ENCODE measurements at places on chromosomes 5 and 9.

- no peak for DNase-seq
These were observed 460 bp downstream of the DMRTA1 start for GRCh38 chr9:22446950-22447617.

DNA sequence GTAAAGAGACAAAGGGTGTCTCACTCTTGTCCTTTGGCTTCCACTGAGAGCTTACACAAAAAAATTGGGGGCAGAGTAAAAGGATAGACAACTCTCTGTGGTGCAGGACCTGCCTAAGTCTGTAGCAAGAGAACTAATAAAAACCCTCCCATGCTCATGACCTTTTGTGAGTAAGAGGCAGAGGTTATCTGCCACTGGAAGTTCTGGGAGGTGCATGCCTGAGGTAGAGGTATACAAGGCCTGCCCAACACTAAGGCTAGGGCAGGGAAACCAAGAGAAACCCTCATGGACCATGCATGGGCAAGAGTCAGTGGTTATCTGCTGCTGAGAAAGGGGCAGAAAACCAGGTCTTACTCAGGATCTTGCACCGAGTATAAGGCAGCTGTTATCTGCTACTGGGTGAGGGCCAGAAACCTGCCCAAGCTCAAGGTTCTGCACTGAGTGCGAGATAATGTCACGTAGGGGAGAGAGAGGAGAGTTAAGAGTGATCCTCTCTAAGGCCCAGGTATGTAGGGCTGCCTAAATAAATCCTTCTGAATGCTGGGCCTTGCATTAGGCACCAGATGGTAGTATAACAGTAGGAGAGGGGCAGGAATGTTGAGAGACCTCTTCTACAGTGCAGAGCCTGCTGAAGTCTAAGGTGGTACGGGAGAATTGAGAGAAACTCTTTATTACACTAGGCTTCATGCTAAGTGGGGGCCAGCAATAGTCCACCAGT lies 143.4 kb downstream of the MACROH2A1 start:
- DNase-seq: no peak

GRCh38 chr5:33816791-33817190 lies 75.0 kb downstream of the ADAMTS12 start:
- no peak for DNase-seq

DNA sequence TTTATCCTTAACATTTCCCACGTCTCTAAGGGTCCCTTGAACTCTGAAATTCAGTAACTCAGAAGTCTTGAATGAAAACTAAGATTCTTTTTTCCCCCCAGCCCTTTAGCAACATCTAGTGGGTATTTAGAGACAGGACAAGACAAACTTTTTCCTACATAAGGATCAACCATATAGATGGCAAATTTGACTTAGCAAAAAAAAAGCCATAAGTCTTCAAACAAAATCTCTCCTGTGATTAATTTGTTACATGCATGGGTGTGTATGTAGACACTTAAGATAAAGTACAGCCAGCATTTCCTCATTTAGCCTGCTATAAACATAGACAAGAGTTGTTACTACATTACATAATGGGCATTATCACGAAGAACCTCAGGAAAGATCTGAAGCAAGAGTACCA lies 29.1 kb upstream of the ANKRD31 start:
- DNase-seq: peak; percentile 55

GRCh38 chr5:16364910-16365309 lies 100.7 kb downstream of the ZNF622 start:
- no peak for DNase-seq

GRCh38 chr5:67244345-67244793 lies 47.8 kb upstream of the CD180 start:
- DNase-seq: no peak

DNA sequence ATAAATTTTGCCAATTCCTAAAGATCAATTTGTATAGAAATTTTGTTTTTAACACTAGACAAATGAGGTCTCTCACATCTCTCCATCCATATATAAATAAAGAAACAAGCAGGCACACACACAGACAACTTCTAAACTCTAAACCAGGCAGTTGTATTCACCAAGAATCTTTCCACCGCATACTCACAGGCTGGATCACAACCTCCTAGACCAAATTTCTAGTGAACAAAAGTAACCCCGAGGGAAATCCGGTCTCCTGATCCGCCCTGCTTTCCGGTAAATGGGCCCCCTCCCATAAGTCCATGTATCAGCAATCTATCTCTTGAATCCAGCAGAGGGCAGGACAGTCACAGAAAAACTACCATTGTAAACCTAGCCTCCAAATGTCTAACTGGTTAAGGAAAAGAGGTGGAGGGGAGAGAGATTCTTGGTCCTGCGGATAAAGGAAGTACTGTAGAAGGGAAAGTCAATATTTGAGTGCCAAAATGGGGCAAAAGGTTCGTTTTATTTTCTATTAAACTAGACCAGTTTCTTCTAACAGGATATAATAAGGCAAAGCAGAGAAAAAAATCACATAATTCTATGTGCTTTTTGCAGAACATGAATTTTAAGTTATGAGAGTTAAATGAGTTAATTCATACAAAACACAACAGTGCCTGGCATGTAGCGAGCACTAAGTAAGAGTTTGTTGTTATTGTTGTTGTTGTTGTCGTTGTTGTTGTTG lies 4.8 kb upstream of the SMU1 start:
- DNase-seq: peak; percentile 91

DNA sequence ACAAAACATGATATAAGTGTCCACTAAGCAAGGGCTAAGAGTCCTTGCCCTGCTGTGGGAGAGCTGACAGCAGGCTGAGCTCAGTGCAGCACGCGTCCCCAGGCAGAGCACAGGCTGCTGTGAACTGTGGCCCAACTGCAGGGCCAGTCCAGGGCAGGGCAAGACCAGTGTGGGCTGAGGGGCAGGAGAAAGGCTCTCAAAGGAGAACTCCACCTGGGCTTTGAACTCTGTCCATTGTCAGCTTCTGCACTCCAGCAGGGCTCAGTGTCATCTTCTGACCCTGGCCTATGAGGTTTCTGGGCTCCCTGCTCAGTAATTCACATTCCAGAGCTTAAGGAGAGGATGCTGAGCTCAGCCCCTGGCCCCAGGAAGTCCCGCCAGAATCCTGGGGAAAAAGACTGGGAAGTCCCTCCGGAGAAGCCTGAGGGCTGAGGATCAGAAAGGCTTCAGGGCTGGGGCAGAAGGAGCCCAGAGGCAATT lies 37.4 kb downstream of the LHFPL2 start:
- no peak for DNase-seq

GRCh38 chr5:140806834-140807775 lies at the start of gene PCDHA4:
TSS of gene PCDHA4 (plus strand) at chr5:140807068.
- no peak for DNase-seq

DNA sequence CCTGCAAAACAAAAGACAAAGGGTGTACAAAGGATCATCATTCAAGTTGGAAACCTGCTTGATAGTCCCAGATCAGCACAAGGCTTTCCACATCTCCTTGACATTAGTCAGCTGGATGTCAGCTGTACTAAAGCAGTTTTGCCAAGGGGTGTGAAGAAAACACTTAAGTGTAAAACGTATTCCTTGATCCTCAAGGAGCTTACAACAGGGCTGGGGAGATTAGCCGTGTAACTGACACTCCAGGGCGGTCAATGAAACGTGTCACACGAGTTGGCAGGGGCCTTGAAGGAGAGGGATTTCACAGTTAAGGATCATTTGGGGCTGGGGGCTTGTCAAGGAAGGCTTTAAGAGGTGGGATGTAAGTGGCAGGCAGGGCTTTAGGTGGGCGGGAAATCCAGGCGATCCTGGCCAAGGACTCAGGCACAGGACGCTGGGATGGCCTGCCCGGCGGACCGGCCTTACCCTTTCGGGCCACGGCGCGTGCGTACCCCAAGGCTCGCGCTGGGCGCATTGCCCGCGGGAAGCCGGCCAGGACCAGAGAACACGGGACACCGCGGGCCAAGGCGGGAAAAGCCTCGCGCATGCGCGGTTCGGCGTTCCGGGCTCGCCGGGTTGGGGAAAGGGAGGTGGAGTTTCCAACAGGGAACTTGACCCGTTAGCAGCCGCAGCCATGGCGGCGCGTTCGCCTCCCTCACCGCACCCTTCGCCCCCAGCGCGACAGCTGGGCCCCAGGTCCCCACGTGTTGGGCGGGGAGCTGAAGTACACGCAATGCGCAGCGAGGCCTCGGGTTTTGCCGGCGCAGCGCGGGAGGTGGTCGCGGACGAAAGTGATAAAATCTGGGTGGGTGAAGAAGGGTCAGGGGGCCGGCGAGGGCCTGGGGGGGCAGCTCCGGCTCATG lies at the start of gene CNTLN:
TSS of gene CNTLN (plus strand) at position 645 of the 899 bp plus-strand sequence. CDS start at position 671, 26 bp downstream.
- peak; percentile 40 for DNase-seq

GRCh38 chr9:27261517-27262211 lies 35.3 kb downstream of the EQTN start:
- no peak for DNase-seq
